Placental epithelial cell (primary cell): ENCODE measurements at places on chromosomes 7 and 10. TPM values are rescaled to one million over a fixed set of nuclear protein-coding genes. Genes with fewer than 3 reads are reported as not detected.

Gene SLC18A3
- 44.6 and 59.7 TPM in 2 replicates for total RNA-seq

Gene PNLIP
- total RNA-seq, result not detected in 2 replicates

Gene PVRIG
- total RNA-seq, result not detected in 2 replicates

Gene FAM24B
- total RNA-seq, result 2.6 and 2.7 TPM in 2 replicates

Gene FAM25C
- total RNA-seq, result 20.6 TPM in 1 of 2 replicates, not detected in the other

Gene GPR85
- 26.0 and 33.8 TPM in 2 replicates for total RNA-seq

Gene EPHA1
- total RNA-seq, result 40.8 and 62.4 TPM in 2 replicates

Gene SGCE
- total RNA-seq, result 37.1 and 62.4 TPM in 2 replicates

Gene HKDC1
- total RNA-seq, result under 0.01 TPM in 2 replicates

Gene HOXA10
- 0.39 TPM in 1 of 2 replicates, not detected in the other for total RNA-seq

Gene TMEM270
- total RNA-seq, result not detected in 2 replicates

Gene MYL7
- 3.6 TPM in 1 of 2 replicates, not detected in the other for total RNA-seq

Gene ATRNL1
- 0.22 and 0.39 TPM in 2 replicates for total RNA-seq

Gene LAMB1
- 302 and 670 TPM in 2 replicates for total RNA-seq

Gene SSC4D
- 1.6 and 6.3 TPM in 2 replicates for total RNA-seq

Gene EZH2
- 7.4 and 8.2 TPM in 2 replicates for total RNA-seq

Gene STOX1
- total RNA-seq, result 0.22 and 0.39 TPM in 2 replicates

Gene GPR158
- under 0.01 and 0.11 TPM in 2 replicates for total RNA-seq

Gene LRIT1
- total RNA-seq, result under 0.01 TPM in 1 of 2 replicates, not detected in the other

Gene CALCR
- not detected in 2 replicates for total RNA-seq

Gene ZNF735
- total RNA-seq, result not detected in 2 replicates

Gene HOXA2
- 0.65 and 4.7 TPM in 2 replicates for total RNA-seq

Gene PTER
- 9.4 and 16.1 TPM in 2 replicates for total RNA-seq

Gene GDF2
- total RNA-seq, result not detected in 2 replicates

Gene NCF1
- total RNA-seq, result 0.11 and 0.39 TPM in 2 replicates

Gene FRMD4A
- 21.8 and 25.5 TPM in 2 replicates for total RNA-seq

Gene LZTS2
- 55.3 and 76.9 TPM in 2 replicates for total RNA-seq

Gene CYP3A5
- total RNA-seq, result under 0.01 TPM in 1 of 2 replicates, not detected in the other

Gene HECTD2
- total RNA-seq, result 5.1 and 7.5 TPM in 2 replicates
